ENCODE measurements at places on chromosomes 12 and 14.

DNA sequence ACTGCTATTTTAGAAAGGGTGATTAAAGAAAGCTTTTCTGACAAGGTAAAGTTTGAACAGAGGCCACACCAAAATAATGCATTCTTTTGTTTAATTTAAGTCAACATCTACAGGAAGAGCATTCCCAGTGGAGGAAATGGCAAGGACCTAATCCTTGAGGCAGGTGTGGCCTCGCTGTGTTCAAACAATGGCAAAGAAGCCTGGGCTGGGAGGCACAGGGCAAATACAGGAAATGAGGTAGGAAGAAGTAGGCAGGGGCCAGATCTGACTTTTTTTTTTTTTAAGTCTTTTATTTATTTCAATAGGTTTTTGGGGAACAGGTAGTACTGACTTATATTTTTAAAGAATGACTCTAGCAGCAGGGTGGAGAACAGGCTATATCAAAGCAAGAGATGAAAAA lies 53.5 kb downstream of the ARMH4 start:
- no peak for DNase-seq

- no peak for DNase-seq
These were observed 66.5 kb downstream of the BORCS5 start for GRCh38 chr12:12423367-12423766.

GRCh38 chr12:16555630-16556029 lies 50.3 kb downstream of the LMO3 start:
- no peak for DNase-seq

DNA sequence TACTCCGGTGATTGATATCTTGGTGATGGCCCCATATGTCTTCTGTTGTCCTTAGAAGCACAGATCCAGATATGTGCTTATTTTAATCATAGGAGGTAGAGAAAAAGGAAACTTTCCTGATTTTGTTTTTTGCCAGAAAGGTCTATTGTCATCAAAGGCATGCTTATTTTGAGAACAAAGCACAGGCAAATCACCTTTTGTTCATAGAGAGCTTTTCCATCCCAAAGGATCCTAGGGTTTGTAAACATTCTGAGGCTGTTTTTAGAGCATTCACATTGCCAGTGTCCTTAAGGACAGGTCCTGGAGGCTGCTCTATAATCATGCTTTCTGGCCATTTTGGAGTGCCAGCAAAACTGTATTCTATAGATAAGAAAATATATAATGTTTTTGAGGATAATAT lies 148.5 kb upstream of the SEL1L start:
- DNase-seq: no peak

- no peak for DNase-seq
These were observed 9.4 kb downstream of the SYCP3 start for GRCh38 chr12:101729842-101730241.

- DNase-seq: no peak
These were observed 611.2 kb downstream of the RPS29 start for GRCh38 chr14:48974994-48975393.

GRCh38 chr14:56117765-56118610 lies at the start of gene PELI2:
Gene PELI2 (plus strand): TSS chr14:56118411. CDS start chr14:56118661, 250 bp downstream.
- peak; percentile 78 for DNase-seq

Data from NCI-H187 (cell line).